ENCODE measurements at places on chromosomes 1 and 21.

GRCh38 chr21:45021428-45022347 lies 52.7 kb upstream of the ADARB1 start:
- DNase-seq, result no peak

GRCh38 chr1:174623324-174624035 lies 175.7 kb downstream of the GPR52 start:
- no peak for DNase-seq

GRCh38 chr21:21159253-21159899 lies 161.2 kb downstream of the NCAM2 start:
- no peak for DNase-seq

DNA sequence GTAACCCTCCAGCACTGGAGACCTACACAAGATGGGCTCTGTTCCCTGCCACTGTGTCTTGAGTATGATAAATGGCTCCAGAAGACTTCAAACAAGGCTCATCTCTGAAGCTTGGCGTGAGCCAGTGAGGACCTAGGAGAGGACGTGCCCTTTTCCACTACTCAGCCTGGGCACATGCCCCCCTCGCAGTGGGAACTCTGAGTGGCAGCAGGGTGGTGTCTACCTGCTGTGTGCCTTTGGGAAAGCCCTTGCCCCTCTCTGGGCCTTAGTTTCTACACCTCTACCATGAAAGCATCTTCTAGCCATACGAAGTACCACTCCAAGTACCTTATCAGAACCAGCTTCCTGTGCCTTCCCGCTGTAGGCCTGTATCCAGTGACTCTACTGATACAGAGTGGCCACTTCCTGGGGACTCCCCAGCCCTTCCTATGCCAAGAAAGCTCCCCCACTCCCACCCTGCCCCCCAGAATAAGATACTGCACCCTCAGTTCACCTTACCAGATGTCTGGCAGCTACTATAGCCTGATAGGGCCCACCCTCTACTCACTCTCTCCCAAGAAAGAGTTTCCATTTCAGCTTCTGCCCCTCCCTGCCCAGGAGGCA lies 3.1 kb upstream of the MOB3C start:
- no peak for DNase-seq

DNA sequence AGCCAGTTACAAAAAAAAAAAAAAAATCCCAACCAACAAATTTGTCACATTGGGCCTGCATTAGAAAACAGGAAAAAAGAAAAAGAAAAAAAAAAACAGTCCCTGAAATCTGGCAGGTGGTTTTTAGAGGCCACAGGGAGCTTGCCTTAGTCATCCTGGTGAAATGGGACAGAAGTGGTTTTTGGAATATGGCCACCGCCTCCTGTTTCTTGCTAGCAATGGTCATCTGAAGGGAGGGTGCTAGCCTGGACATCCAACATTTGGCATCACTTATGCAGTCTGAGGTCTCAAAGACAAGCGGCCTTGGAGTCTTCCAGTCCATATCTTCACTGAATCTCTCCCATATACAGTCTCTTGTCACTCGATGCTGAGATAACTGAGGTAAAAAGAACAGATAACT lies 20.1 kb upstream of the NKAIN1 start:
- DNase-seq, result no peak

DNA sequence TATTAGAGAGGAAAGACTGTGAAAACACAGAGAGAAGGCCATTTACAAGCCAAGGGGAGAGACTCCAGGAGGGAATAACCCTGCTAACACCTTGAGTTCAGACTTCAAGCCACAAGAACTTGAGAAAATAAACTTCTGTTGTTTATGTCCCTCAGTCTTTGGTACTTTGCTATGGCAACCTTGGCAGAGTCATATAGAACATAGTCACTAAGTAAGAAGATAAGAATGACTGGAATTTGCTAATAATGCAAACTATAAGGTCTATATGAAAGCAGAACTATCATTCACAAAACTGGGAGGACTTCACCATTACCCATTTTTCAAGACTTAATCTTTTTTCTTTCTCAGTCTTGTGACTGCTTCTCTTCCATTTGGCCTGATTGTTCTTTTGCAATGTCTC lies 767.3 kb upstream of the ADAMTS5 start:
- DNase-seq, result no peak

- no peak for DNase-seq
Observed at GRCh38 chr21:37908691-37909090, 7.6 kb downstream of the KCNJ6 start.

DNA sequence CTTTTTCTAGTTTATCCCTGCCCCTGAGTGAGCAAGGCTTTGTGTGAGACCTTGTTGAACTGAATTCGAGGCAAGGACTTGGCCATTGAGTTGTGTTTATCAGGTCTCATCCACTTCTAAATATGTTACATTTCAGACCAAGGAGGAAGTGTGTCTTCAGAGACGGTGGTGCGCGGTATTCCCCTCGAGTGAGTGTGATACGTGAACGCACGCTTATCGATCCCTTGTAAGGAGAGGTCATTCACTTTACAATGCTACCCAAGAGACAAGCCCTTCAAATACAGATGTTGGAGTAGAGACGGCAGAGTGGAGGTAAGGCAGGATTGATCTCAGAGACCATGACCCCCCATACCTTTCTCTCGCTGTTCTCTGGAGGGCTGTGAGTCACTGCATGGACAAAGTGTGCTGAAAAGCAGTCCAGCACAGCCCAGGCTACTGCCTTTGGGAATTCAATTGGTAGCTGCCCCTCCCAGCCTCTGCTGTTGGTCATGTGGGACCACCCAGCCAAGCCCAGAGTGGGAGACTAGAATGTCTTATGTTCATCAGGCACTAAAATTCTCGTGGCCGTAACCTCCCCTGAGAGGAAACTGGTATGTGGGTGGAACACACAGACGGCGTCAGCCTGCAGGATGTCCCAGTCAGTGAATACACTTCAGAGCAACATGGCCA lies 16.3 kb upstream of the MTARC1 start:
- DNase-seq, result no peak

DNA sequence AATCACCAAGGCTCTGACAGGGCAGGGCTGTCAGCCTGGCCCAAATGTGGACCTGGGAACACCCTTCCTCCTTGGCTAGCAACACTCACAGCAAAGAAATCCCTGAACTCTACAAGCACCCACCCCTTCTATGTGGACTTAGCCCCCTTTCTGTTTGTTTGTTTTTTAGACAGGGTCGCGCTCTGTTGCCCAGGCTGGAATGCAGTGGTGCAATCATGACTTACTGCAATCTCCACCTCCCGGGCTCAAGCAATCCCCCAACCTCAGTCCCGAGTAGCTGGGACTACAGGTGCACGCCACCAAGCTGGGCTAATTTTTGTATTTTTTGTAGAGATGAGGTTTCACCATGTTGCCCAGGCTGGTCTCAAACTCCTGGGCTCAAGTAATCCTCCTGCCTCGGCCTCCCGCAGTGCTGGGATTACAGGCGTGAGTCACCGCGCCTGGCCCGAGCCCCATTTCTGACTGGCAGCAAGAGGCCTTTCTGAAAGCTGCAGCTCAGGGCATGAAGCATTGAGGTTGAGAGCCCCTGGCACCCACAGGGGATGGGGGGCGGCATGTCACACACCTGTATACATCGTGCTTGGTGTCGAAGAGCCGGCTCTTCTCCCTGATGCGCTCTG lies 16.2 kb downstream of the RIPK4 start:
- no peak for DNase-seq

GRCh38 chr21:45306832-45307571 lies 19.3 kb upstream of the POFUT2 start:
- no peak for DNase-seq

DNA sequence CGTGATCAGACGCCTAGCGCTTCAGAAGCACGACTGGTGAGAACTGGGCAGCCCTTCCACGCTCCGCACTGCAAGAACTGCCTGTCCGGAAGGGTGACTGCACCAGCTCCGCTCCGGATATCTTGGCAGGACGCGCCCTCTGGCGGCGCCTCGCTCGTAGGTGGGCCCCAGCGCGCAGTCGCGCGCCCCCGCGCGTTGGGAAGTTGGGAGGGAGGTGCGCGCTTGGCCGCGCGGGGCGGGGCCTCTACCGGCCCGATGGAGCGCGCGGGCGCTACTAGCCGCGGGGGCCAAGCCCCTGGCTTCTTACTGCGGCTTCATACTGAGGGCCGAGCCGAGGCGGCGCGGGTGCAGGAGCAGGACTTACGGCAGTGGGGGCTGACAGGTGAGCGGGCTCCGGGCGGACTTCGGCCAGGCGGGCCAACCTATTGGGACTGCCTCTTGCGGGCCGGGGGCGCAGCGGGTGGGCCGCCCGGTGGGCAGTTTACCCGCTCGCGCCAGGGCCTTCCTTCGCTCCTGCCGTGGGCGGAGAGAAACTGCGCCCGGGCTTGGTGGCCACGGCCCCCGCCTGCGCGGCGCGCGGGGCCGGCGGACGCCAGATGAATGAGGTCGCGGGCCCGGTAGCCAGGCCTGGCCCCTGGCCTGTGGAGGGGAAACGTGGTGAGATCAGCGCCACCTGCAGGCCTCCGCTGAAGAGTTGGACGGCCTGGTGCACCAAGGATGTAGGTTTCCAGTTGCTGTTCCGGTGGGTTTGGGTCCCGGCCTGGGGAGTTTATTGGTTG lies at the start of gene CHD1L:
TSS of gene CHD1L (plus strand) at position 236 of the 779 bp plus-strand sequence. CDS start at position 256, 20 bp downstream.
- peak; percentile 92 for DNase-seq

DNA sequence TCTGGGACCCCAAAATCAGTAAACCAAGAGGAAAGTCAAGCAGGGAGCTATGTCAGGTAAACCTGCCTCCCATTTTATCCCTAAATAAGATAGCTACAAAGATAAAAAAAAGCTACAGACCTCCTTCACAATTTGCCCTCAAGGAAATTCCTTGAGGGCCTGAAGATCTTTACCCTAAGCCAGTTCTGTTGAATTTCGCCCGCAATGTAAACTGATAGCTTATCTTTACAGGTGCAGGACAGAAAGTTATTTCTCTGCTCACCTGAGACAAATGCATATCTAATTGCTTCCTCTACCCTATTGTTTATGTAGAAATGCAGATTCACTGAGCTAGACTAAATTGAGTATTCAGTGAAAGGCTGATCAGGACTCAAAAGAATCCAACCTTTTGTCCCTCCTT lies 153.4 kb upstream of the CHRM3 start:
- no peak for DNase-seq

- DNase-seq, result no peak
Observed at GRCh38 chr1:2417083-2417832, 4.9 kb upstream of the PEX10 start.

GRCh38 chr21:29803191-29803590 lies 136.6 kb downstream of the GRIK1 start:
- DNase-seq, result no peak

- no peak for DNase-seq
Observed at GRCh38 chr1:239386453-239387303, at the start of gene CHRM3. Gene CHRM3, plus strand, starts transcription at chr1:239386568. Its CDS starts 520,884 bp downstream, at chr1:239907452.

GRCh38 chr21:14533499-14534428 lies 12.4 kb downstream of the SAMSN1 start:
- no peak for DNase-seq

DNA sequence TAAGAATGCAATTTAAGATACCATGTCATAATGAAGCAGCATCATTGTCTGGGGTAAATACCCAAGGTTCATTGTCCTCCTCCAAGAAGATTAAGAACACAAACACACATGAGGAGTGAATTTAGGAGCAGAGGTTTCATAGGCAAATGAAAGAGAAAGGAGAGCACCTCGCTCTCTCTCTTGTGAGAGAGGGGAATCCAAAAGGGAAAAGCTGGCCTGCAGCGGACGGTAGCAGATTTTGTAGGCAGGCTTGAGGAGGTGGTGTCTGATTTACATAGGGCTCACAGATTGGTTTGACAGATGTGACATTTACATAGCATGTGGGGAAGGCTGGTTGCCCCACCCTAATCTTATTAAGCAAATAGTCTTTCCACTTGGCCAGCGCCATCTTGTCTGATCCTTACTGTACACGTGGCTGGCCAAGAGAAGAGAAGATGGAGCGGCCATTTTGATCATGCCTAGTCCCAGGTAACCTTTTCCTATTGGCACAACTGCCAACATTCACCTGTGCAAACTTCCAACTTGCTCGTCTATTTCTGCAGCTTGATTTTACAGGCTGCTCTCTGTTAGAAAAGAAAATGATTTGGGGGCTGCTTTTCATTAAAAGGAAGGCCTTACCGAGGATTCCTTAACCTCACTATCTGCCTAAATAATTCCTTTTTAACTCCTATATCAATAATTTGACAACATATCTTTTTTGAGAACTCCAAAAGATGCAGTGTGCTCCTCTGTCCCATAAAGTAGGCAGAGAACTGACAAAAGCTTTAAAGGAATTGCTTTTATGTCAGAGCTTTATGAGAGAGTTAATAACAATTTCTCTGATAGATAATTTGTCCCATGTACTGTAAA lies 16.0 kb upstream of the LRRC7 start:
- no peak for DNase-seq

DNA sequence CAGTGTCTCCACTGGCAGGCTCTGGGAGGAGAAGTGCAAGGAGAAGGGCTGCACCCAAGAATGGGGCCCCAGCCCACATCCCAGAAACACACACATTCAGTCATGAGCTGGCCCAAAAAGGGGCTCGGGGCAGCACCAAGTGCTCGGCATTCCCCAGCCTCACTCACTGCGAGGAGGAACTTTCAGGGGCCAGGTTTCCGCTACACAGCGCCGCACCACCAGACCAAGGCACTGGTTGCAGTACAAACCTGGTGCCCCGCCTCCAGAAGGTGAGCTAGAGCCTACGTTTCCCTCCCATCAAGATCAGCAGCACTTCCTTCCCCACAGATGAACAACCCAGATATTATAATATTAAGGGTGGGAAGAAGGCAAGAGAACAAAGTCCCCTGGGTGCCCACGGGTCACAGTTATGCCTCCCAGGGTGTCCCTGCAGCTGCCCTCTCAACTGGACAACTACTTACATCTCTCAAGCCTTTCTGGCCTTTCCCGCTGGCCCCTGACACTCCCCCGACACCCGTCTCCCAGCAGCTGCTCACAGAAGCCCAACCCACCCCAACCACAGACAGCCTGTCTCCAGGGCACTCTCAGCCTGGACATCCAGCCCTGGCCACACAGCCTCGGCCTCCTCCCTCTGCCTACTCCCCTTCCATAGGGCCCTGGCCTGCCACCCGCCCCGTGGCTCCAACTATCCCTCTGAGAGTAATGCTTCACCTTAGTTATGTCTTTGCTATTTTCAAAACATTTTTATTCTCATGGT lies 3.8 kb downstream of the PBXIP1 start:
- DNase-seq, result no peak

DNA sequence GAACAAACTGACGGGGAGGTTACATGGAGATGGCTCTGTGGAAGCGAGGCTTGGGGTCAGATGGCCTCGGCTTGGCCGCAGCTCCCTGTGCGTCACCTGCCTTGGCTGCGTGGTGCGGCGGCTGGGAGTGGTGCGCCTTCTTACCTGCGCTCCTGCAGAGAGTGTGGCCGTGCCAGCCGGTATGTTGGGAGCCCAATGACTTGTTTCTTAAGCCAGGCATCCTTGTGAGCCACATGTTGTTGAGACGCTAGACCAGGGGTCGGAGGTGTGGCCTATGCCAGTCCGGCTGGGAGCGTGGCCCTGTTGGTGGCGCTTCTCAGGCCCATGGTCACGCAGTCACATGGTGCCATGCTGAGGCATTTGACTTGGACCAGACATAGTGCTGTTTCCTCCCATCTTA lies 10.5 kb downstream of the SLX9 start:
- DNase-seq, result no peak
